ENCODE measurements at places on chromosomes 3 and 15. TPM values are rescaled to one million over a fixed set of nuclear protein-coding genes. Genes with fewer than 3 reads are reported as not detected.

DNA sequence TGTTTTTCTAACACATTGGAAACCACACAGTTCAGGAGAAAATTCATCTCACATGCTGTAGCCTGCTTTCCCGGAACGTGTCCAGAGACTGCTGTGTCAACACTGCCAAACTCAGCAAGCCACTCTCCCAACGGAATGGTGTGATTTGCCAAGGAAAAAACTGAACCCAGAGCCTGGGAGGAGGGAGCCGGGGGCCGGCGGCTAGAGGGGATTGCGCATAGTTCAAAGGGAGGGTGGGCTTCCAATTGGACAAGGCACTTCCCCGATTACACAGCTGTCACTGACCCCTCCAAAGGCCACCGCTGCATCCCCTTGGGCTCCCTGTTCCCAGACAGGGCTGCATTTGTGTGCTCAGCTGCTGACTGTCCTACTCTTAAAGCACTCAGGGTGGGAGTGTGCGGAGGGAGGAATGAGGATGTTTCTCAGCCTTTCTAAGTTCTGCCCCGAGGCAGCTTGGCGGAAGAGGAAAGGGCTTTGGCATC lies 256.2 kb downstream of the ZNF621 start:
- peak; percentile 2 for DNase-seq

Gene GRIP2
- 0.07 TPM for total RNA-seq

GRCh38 chr3:133928903-133929607 lies 33.4 kb upstream of the RAB6B start:
- peak; percentile 57 for DNase-seq

GRCh38 chr15:41564286-41564959 lies 5.4 kb downstream of the TYRO3 start:
- no peak for DNase-seq

Gene FRMD4B
- total RNA-seq, result 12.9 TPM

Gene DPPA2
- not detected for total RNA-seq

Gene PCSK6
- total RNA-seq, result 19.8 TPM

Gene OR5H2
- total RNA-seq, result not detected

DNA sequence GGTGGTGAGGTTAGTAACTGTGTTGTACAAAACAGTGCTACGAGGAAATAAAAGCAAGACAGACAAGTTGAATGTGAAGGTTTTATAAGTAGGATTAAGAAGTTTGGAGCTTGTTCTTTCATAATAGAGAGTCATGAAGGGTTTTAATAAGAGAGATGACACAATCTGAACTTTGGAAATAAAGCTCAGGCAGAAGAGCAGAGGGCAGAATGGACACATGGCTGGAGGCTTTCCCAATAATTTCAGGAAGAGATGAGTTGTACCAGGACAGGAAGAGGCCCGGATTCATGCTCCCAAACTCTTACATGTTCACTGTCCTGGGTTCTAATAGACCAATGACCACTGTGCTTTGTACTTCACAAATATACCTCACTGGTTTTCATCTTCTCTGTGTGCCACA lies 194.8 kb downstream of the SLC9A9 start:
- DNase-seq, result no peak

Gene GPR149
- total RNA-seq, result not detected

- no peak for DNase-seq
Observed at GRCh38 chr3:77222701-77223100, 182.8 kb downstream of the ROBO2 start.

GRCh38 chr3:46750555-46751038 lies 32.9 kb upstream of the PRSS50 start:
- no peak for DNase-seq

DNA sequence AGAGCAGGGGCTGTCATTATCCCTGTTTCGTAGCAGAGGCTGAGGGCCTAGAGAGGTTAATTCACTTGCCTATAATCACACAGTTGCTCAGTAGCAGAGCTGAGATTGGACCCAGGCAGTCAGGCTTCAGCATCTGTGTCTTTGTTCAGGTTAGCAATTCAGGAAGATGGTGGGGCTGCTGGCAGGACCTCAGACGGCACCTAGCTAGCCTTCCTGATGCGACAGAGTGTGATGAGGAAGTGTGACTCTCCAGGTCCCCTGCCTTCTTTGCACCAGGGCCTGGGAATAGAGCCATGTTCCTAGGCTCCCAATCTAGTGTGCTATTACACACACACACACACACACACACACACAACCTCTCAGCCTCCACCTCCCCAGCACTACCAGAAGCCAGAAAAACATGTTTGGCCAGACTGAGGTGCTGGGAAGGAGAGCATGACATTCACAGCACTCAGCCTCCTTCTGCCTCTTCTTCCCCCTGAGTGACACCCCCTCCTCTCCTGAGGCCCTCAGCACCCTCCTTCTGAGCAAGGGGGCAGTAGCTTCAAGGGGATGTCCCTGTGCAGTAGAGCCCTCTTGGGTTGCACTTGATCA lies 88.9 kb downstream of the TLE3 start:
- DNase-seq, result no peak
